ENCODE measurements at places on chromosomes 7 and 10.

- peak; percentile 62 for DNase-seq
Observed at GRCh38 chr10:12720217-12720981, 281.1 kb downstream of the CCDC3 start.

GRCh38 chr7:138431517-138431916 is 28.5 kb upstream of the TRIM24 start:
- no peak for DNase-seq

- no peak for DNase-seq
Observed at GRCh38 chr10:52895059-52895458, 122.5 kb upstream of the MBL2 start.

DNA sequence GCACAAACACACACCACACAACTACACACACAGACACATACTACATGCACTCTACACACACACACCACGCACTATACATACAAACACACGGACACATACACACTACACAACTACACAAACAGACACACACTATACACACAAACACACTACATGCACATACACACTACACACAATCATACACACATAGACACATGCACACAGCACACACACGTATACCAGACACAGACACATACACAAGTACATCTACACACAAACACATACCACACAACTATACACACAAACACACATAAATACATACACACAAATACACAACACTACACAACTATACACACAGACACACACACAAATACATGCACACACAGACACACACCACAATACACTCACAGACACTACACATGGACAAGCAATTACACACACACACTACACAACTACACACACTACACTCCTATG is 4.6 kb downstream of the GPR15LG start:
- no peak for DNase-seq

GRCh38 chr10:4407783-4408182 is 418.2 kb upstream of the AKR1E2 start:
- DNase-seq: no peak

- no peak for DNase-seq
Observed at GRCh38 chr10:73926152-73926764, 15.3 kb downstream of the PLAU start.

DNA sequence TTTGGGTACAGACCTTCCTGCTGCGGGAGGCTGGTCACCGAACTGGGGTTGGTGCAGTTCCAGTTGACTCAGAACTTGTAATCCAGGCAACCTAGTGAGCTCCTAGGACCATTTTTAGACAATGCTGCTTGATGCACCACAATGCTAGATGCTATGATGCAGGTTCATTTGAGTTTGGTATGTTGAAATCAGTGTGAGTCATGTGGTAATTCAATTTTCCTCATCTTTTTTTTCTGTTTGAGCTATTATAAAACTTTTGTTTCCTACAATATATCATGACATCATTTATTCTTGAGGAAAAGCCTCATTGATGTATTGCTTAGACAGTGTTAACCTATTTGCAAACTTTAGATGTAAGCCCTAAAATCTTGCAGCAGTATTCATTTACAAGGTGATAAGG is 40.9 kb upstream of the MTPN start:
- DNase-seq: no peak

DNA sequence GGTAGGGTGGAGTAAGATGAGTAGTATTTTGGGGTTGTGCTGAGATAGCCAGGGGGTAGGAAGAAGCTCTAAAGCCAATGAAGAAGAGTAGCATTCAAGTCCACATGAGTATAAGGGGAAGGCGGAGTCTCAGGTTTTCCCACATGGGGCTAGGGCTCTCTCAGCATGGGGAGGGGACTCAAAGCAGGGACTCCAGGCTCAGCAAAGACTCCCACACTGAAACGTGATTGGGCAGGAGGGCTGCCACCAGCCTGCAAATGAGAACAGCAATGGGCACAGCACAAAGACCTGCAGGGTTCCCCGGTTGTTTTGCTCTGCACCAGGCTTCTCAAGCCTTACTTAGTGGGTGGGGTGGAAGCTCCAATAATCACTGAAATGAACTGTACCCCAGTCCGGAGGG is 1.5 kb upstream of the NRAP start:
- no peak for DNase-seq
